NCI-H1436 (cell line): ENCODE measurements at places on chromosomes 7 and 10.

- DNase-seq, result peak; percentile 16
Measured at GRCh38 chr10:75097666-75098285, 13.7 kb upstream of the SAMD8 start.

- no peak for DNase-seq
Measured at GRCh38 chr7:150962553-150963399, 15.3 kb downstream of the KCNH2 start.

DNA sequence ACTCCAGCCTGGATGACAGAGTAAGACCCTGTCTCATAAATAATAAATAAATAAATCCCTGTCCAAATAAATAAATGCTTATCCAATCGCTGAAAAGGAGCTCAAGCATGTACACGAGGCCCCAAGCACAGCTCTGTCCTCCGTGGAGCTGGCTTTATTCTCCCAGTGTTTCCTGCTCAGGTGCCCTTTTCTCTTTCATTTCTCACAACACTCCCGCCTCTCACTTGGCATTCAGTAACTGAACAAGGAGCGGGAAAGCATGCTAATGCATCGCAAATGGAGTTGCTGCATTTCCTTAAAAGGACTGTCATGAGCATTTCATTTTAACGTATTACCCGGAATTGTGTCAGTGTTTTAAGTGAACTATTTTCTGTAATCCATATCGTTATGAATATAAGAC lies 210.9 kb upstream of the C7orf33 start:
- no peak for DNase-seq

GRCh38 chr7:3787717-3788264 lies 486.7 kb downstream of the SDK1 start:
- DNase-seq, result no peak

- DNase-seq, result no peak
Measured at GRCh38 chr7:94145602-94146001, 141.4 kb upstream of the BET1 start.

DNA sequence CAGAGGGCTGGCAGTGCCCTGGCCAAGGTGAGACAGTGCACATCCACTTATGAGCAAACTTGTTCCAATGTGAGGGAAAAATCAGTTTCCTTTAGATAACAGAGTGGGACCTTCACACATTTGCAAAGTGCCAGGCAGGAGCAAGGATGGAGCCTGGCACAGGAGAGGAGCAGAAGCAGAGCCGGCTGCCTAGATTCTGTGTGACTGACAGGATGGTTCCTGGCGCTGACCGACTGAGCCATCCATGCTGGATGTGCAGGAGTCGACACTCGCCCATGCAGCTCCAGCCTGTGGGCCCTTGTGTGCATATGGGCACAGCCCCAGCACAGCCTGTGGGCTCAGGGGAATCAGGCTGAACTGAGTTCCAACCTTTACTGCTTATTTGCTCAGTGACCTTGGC lies 346.5 kb downstream of the GRID1 start:
- DNase-seq, result no peak
